Activated T-helper 17 cell treated with anti-CD3 and anti-CD28 coated beads, Interleukin-2, amount 50 U/mL, for 72 hours (primary cell): ENCODE measurements at places on chromosomes 1 and 21.

DNA sequence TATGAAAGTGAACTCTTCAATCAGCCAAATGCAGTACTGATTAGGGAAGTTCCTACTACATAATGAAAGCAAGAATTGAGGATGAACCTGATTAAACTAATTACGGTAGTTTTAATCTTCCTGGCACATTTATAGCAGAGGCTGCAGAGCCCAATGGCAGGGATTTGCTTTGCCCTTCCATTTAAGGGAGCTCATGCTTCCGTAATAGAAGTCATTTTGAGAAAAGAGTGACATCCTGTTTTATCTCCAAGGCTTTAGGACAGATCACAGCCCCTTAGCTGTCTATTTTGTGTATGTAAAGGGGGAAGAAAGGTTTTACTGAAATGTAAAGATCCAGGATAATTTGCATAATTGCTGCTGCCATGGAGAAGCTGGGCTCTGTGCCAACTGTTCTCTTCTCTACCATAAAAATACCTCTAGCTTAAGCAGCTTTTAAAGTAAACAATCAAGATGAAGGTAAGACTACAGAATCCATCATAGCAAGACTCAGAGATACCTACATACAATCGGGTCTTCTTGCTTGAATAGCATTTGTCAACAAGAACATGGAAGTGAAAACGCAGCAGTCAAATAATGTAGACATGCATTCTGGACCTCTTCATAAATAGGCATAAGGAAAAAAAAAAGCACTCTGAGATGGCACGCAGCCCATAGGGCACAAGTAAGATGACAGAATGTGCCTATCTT, 62.5 kb downstream of the ASH1L start:
- peak; percentile 64 for ATAC-seq

GRCh38 chr1:147389532-147390184, 147.2 kb downstream of the CHD1L start:
- ATAC-seq: no peak

DNA sequence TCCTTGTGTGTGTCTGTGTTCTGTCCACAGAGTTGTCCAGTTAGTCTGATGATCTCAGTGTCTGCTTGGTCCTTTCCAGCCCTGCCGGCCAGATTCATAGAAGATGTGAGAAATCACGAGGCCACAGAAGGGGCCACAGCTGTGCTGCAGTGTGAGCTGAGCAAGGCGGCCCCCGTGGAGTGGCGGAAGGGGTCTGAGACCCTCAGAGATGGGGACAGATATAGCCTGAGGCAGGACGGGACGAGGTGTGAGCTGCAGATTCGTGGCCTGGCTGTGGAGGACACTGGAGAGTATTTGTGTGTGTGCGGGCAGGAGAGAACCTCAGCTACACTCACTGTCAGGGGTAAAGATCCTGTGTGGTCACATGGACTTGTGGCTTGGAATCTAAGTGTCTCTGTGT, 95.8 kb downstream of the OBSCN start:
- ATAC-seq: no peak

- ATAC-seq: no peak
Observed at GRCh38 chr1:197355248-197355995, 87.4 kb downstream of the CRB1 start.

DNA sequence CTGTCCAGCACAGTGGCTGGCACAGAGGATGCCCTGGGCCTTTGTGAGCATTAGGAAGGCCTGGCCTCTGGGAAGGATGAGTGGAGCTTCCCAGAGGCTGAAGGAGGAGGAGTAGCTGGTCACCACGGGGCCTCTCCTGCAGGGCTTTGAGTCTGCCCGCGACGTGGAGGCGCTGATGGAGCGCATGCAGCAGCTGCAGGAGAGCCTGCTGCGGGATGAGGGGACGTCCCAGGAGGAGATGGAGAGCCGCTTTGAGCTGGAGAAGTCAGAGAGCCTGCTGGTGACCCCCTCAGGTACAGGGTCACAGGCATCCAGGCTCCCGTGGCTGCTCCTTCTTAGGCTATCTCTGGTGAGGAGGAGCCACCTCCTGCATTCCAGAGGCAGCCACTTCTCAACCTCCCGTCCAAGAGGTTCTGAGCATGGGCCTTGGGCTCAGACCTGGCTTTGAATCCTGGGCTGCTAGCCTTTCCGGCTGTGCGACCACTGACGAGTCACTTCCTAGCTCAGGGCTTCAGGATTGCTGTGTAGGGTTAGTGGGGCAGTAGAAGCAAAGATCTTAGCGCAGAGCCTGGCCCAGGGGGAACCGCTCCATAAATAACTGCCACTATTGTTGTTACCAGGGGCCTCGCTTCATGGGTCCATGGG, 14.0 kb downstream of the SESN2 start:
- ATAC-seq: no peak

DNA sequence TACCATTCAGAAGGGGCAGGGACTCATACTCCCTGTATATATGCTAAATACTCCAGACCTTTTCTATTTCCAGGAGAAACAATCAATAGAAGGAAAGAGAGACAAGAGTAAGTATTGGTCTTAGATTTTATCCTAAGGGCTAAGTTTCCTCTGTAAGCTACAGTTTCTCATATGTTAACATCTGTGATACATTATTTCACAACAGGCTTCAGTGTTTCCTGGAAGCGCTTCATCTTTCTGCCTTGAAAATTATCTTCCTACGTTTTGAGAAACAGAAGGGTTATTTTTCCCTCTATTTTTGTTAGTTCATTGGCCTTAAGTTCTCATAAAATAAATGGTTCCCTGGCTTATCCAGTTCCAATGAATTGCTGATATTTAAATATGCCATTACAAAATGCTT, 15.6 kb downstream of the FMO1 start:
- no peak for ATAC-seq

DNA sequence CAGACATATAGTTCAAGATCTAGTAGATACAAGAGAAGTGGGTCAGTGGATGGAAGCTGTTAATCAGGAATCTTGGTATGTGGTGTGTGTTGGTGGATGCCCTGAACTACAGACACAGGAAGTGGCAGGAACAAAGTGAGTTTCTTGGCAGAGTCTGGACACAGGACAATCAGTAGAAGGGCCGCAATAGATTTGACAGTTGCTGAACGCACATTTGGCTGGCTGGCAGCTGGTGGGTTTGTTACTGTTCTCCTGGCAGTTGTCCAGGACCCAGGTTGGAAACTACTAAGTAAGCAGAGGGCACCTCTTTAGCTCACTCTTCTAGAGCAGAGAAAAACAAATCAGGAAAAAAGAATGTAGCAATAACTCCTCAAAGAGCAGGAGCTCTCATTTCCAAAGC, 13.2 kb downstream of the KRTAP26-1 start:
- ATAC-seq: no peak
